Kidney capillary endothelial cell (primary cell): ENCODE measurements at places on chromosomes 7 and 10.

- DNase-seq, result no peak
Observed at GRCh38 chr7:151061213-151062110, 2.1 kb downstream of the SLC4A2 start.

- DNase-seq, result no peak
Observed at GRCh38 chr7:151179946-151180345, 7.1 kb downstream of the ASB10 start.

DNA sequence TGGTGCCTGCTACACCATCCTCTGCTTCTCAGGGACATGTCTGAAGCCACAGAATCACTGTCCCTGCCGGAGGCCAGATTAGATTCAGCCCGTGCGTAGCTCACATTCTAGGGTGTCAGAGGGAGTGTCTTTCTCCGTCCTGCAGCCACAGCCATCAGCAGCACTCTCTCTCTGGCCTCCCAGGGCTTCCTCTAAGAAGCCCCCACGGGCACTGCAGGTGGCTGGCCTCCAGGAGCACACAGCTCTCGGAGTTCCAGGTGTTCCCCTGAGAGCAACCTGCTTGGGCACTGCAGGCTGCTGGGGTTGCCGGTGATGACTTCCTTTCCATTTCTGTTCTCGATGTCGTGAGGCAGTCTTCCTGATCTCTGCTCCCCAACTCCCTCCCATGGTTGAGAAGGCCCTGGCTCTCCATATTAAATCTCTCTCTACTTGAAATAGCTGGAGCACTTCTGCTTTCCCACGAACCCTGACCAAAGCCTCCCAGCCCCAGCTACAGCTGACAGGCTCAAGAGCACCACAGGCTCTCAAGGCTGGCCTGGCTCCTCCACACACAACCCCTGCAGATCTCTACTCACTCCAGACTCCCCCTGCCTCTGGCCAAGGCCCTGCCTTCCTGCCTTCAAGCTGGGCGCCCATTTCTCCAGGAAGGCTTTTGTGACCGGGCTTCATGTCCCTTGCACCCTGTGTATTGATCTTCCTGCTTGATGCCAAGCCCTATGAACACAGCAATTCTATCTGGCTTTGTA, 49.0 kb upstream of the TMEM72 start:
- no peak for DNase-seq

GRCh38 chr7:104111271-104111670, 96.5 kb downstream of the ORC5 start:
- no peak for DNase-seq

DNA sequence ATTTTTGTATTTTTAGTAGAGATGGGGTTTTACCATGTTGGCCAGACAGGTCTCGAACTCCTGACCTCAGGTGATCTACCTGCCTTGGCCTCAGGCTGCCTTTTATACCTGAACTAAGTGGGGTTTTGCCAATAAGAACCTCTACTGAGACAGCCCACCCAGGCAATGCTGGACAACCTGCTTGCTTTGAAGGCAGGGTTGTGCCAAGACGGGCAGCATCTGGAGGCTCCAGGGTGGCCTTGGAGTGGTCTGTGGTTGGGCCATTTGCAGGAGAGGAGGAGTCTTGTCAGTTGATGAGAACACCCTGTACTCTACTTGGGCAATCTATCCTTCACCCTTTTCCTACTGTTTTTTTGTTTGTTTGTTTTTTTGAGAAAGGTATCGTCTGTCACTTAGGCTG, 75.3 kb upstream of the ZNF735 start:
- no peak for DNase-seq

GRCh38 chr7:49643736-49644135, 129.7 kb upstream of the VWC2 start:
- DNase-seq, result no peak
